ENCODE measurements at places on chromosomes 7 and 10.

DNA sequence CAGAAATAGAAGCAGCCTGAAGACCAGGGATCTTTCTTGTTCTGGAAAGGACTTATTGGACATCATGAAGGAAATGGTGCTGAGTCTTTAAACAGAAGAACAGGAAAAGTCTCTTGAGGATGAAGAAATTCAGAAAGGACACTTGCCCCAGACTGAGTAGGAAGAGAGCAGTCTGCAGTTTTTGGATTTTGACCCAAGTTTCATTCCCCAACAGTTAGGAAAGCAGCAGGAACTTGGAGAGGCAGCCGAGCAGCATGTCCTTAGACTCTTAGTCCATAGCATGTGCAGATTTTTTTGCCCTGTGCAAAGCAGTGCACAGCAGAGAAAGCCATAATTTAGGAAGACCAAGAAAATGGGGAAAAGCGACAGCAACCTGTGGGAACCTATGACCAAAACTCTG is 927.2 kb upstream of the AUTS2 start:
- DNase-seq, result no peak

- DNase-seq, result no peak
Observed at GRCh38 chr7:51012569-51013217, 230.0 kb upstream of the GRB10 start.

DNA sequence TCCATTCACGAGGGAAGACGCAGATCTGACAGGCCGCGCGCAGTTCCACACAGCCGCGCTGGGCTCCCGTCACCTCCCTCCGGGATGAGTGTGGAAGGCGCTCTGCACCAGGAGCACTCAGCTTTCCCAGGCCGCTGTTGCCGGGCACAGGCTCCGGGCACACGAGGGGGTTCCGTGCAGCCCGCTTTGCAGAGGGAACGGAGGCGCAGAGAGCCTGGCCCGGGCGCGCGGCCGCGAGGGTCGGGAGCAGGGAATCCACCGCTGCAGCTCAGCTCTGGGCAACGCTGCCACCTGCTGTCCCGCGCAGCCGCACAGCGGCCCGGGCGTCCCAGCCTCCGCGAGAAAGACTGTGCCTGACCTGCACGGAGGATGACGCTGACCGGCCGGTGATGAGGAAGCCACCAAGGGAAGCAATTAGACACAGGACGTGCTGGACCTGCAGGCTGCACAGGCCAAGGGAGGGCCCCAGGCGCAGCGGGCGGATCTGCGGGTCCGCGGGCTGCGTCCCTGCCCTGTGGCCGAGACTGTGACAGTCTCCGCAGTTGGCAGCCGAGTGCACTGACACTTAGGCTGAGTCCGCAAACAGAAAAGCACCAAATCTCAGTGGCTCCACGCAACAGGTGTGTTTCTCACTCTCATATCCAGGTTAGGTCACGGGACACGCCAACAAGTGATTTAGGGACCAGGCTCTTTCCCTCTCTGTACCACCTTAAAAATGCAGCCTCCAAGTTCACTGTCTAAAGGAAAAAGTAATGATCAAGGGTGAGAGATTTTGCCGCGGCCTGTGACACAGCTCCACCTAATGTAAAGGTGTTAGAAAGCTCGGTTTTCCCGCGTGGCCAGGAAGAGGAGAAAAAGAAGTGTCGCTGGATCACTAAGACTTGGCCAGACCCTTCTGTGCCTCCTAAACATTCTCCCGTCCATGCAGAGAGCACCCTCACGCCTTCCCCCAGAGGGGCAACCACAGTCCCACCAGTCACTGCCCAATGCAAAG is 94.5 kb downstream of the SEC61G start:
- DNase-seq, result no peak

DNA sequence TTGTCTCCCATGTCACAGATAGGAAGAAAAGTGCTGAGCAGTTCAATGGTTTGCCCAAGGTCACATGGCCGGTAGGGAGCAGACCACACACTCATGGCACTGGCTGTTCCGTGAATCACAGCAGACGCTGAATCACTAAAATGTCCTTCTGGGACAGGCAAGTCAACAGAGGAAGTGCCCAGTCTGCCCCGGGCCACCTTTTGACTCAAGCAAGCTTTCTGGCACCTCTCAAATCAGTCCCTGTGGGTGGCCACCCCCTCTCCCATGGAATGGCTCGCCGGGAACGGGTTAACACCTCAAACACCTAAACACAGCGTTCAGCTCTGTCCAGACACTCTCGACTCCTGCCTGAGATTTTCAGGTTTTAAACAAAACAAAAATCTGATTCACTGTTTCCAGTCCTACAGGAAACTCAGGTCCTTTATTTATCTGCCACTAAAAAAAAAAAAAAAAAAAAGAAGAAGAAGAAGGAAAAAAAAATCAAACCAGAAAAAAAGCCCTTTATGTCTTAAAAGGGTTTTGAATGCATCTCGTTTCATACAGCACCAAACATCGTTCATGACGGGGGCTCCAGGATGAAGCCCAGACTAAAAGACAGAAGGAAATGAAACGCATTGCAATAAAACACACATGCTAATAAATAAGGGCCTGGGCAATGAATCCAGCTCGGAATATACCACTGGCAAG is 15.5 kb downstream of the CARD11 start:
- DNase-seq, result no peak

DNA sequence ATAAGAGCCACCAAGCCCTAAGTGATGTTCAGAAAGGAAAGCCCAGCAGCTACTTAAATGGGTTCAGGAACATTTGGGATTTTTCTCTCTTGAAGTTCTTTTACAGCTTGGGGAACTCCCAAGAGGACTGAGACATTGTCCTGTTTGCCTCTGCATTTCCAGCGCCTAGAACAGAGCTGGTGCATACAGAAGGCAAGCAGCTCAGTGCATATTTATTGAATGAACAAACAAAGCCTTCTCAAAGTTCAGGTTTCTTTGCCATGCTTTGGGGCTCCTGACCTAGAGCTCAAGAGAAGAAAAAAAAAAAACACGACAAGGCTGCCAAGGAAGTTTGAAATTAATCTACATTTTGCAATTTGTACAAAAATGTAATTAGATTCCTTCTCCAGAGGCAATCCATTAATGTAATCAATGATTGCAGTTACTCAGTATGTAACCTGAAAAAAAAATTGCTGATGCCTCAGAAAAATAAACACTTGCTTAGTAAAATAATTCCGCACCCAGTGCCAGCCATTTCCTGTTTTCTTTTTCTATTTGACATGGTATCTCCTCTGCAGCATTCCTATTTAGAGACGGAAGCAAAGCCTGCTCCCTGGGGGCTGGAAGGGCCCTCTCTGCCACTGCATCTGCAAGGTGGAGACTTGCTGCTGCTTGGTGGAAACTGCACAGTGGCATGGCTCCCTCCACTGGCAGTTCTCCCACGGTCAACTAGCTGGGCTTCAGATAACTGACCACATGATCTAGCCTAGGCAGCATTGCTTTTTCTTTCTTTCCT is 157.3 kb downstream of the TMEM178B start:
- no peak for DNase-seq

DNA sequence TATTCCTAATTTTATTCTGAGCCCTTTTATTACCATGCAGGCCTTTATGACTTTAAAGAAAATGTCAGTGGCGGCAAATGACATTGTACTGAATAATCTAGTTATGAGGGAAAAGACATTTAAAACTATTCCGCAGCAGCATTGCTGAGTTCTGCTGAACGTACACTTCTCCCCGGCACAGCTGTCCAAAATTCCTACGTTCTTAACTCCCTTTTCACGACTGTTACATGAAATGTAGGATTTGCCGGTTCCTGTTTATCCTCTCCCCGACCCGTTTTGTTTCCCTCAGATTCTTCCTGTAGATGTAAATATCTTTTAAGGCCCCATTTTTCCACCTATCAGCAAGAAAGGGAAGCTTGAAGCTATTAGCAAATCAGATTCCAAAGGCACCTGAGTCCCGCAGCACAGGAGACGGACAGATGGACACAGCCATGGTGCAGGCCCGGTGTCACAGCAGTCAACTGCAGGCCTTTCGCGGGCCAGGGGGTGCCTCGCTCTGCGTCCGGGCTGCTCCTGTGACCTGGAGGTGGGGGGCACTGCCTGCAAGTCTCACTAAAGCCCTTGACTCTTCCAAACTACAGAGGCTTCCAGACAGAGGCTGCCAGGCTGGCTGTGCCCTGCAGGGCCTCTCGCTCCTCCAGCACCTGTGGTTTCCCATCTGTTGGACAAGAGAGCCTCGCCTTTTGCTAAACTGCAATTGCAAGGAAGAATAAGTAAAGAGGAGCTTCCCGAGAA is 485.0 kb upstream of the MGMT start:
- DNase-seq, result no peak

- DNase-seq, result no peak
Observed at GRCh38 chr7:93719546-93719945, 145.0 kb upstream of the CALCR start.

DNA sequence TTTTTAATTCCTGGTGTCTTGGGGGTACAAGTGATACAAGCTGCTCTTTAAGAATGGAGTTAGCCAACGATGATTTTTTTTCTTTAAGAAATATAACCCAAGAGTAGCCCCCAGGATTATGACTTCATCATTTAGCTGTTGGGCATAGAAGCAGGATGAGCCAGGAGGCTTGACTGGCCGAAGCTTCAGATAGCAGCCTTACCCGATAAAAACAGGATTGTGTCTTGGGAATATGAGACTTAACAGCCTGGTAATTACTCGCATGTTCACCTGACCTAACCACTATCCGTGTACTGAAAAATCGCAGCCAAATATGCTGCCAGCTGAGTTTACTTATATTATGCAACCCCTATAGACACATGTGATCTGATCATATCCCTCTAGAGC is 346.0 kb upstream of the BMPER start:
- DNase-seq, result no peak

DNA sequence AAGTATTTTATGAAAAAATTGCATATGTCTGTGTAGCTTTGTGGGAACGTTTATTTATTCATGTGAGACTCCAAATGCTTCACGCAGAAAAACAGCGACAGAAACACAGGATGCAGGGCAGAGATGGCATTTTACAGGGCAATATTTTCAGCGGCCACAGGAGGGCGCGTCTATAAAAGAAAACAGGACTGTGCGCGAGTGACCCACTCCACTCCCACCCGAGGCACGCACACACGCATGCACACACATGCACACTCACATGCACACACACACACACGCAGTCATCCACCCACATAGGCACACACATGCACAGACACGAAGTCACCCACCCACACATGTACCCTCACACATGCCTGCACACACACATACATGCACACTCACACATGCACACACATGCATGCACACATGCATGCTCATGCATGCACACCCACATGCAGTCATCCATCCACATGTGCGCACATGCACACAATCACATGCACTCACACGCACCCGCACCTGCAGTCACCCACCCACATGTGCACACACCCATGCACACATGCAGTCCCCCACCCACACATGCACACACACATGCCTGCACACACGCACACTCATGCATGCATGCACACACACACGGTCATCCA is 96.3 kb downstream of the DNAJB6 start:
- no peak for DNase-seq

- no peak for DNase-seq
Observed at GRCh38 chr10:70085975-70086613, 33.4 kb downstream of the MACROH2A2 start.

- DNase-seq, result no peak
Observed at GRCh38 chr7:141370178-141370577, 181.0 kb upstream of the AGK start.

DNA sequence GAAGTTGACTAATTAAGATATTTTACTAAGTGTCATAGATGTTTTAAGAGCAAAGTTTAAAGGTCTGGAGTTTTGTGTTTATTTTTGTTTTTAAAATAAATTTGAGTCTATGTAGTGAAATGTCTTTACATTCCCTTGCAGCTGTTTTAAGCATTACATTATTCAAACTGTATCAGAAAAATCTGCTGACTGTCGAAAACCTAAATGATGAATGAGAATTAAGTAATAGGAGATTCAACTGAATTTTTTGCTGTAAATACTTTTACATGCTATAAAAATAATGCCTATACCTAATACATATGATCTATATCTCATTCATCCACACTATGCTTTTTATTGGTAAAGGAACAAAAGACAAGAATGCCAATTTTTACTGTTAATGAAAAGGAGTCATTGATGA is 227.2 kb downstream of the CSTF2T start:
- no peak for DNase-seq

DNA sequence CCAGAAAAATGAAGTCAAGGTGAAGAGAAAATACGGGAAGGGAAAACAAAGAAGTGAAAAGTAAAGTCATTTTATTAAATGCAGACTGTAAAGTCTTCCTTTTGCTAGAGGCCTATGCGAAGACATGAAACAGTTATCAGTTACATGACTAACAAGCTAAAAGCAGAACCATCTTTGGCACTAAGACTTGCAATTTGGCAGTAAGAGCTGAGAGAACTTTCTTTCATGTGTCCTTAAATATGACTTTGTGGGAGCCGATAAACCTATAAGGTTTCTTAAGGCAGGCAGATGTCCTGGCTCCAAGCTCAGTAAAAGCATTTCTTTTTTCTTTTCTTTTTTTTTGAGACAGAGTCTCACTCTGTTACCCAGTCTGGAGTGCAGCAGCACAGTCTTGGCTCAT is 10.4 kb downstream of the ANLN start:
- no peak for DNase-seq

Data from activated CD4-positive, CD25-positive, alpha-beta regulatory T cell treated with anti-CD3 and anti-CD28 coated beads, Interleukin-2, amount 50 U/mL, for 16 hours (primary cell).